Stimulated activated CD8-positive, alpha-beta memory T cell treated with anti-CD3 and anti-CD28 coated beads, Interleukin-15, amount 100 ng/mL, for 24 hours (primary cell): ENCODE measurements at places on chromosomes 12 and 14.

DNA sequence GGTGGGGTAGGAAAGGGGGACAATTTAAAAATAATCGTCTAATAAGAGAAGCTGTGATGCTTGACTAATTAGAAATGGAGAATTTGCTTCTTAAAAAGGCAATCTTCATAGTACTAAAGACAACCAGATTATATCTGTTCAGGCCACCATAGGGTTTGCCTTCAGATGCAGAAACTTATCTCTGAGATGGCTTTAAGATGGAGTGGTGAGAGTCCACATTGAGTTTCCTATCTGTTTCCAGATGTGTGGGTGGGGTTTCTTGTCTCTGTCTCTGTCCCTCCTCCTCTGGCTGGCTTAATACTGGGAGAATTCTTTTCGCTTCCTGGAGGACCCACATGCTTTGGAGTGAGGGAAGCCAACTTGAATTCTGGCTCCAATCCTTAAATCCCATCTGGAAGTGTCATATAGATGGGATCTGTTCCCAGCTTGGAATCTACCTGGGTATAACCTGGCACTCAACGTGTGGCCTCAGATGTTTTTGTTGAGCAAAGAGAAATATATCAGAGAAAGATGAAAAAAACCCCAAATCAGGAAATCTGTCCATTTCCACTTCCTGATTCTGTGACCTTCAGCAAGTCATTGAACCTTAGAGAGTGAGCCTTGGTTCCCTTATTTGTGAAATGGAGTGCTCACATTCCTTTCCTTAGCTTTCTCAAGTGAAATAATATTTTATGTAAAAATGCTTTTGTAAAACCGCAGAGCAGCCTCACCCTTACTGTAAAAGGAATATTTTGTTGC is 66.4 kb downstream of the CHST11 start:
- DNase-seq, result no peak

- DNase-seq, result no peak
These were observed 64.6 kb downstream of the CCDC88C start for GRCh38 chr14:91352728-91353692.

DNA sequence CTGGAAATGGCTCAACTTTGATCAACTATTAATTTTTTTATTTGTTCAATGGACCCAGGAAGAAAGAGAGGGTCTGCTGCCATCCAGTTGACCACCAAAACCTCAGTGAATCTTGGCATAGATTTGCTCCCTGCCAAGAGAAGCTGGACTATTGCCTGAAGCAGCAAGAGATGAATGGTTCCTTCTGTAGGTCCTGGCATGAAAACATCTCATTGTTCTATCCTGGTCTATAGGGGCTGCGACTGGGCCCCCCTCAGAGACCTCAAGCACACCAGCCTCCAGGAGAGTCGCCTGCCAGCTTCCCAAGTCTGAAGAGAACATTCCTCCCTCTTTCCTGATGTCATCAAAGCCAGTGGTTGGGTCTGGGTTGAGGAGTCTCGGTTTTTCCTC is 204.9 kb downstream of the TMX1 start:
- DNase-seq, result no peak

DNA sequence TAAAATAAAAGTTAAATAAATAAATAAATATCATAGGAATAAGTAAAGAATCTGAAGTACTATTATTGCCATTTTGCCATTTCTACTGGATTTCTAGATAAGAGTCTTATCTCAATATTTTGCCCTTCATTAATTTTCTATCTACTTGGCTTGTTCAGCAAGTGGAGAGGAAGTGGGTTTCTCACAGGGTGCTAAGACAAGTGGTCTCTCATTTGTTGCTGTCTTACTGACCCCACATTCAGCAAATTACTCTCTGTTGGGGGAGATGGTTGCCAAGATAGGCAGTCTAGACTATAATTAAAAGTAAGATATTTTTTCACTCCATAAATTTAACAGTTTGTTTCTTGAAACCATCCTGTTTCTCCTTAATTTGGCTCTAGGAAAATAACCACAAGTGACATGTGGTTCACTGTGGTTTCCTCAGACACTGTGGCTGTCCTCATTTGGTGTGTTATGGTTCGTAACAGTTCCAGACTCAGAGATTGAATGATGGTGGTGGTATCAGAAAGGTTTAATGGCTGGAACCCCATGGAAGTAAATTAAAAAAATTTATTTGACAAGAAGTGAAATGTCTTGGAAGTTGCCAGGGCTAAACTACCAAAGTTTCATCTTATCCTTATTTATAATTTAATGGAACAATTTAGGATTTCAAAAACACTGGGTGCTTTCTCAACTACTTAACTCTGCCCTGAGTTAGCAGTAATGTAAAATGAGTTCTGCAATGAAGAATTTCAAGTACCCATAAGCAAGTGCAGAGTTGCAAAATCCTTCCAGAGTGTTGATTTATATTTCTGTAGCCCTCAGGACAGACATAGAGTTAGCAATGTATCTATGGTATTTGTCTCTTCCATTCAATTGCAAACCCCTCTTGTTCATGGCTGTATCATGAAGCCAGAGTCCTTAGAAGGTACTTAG is 214.8 kb downstream of the MSRB3 start:
- no peak for DNase-seq

- no peak for DNase-seq
These were observed 89.8 kb downstream of the CRADD start for GRCh38 chr12:93766796-93767523.

DNA sequence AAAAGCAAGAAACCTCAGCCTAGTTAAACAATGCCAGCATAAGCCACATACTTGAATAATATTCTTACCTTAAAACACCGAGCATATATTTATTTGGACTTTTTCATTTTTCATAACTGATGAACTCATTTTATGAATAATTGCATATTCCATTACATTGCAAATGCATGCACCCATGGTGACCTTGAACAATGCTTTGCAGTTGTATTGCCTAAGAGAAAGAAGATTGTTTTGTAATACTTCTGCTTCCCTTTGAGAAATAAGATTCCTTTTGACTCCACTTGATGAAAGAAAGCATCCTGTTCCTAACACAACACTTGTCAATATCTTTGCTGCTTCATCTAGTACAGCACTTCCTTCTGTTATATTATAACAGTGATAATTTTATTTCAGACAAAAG is 1182.2 kb downstream of the FLRT2 start:
- DNase-seq, result no peak

GRCh38 chr14:62711351-62712023 is 333.8 kb downstream of the KCNH5 start:
- no peak for DNase-seq
